ENCODE measurements at places on chromosomes 1 and 21.

- DNase-seq, result no peak
Observed at GRCh38 chr1:172883387-172883791, 167.4 kb downstream of the TNFSF18 start.

DNA sequence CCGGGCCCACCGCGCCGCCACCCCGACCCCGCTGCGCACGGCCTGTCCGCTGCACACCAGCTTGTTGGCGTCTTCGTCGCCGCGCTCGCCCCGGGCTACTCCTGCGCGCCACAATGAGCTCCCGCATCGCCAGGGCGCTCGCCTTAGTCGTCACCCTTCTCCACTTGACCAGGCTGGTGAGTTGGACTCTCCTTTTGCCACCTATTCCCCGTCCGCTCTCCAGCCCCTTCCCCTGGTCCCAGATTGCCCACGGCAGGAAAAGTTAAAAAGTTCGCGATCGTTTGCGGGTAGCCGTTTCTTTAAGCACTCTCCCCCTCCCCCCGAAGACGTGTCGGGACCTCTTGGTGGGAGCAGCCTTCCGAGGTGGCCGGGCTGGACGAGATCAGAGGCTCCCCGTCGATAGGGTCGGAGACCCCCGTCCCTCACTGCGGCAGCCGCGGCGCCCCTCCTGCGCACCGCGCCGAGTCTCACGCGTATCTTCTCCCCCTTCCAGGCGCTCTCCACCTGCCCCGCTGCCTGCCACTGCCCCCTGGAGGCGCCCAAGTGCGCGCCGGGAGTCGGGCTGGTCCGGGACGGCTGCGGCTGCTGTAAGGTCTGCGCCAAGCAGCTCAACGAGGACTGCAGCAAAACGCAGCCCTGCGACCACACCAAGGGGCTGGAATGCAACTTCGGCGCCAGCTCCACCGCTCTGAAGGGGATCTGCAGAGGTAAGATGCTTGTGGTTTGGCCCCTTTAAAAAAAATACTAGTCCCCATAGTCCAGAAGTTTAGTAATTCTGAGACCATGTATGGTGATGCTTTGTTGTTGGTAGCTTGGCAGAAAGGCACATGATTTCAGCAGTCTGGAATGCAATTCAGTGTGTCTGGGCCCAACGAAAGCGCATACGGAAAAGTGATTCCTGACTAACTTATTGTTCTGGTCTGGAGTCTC lies 576 bp downstream of the CCN1 start:
- DNase-seq, result peak; percentile 17

GRCh38 chr1:29967261-29967660 lies 730.9 kb downstream of the PTPRU start:
- DNase-seq, result no peak

DNA sequence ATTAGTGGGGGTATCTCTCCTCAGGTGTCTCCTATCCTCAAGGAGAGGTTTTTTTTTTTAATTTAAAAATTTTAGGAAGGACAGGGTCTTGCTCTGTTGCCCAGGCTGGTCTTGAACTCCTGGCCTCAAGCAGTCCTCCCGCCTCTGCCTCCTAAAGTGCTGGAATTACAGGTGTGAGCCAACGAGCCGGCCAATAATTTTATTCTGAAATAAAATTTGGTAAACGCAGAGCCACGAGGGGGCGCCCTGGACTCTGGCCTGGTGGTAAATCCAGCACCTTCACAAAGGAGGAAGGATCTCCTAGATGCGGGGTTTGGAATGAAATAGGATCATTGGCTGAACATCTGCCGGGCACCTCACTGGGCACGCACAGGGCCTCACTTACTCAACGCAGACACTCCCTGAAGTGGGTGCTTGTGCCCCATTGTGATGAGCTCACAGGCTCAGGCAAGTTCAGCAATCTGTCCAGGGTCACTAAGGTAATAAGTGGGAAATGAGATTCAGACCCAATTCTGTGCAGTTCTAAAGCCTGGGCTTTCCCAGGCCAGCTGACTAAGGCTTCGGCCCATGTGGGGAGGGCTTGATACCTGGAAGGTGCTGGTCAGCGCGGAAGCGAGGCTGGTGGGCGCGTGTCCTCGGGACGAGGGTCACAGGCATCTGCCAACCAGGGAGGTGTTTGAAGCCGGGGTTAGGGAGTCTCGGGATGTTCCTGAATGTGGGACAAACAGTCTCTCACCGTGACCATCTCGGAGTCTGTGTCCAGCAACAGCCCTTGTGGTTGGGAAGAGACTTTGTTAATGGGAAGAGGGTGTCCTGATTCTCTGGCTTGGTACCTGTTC lies 32.7 kb upstream of the ETV3 start:
- peak; percentile 20 for DNase-seq

DNA sequence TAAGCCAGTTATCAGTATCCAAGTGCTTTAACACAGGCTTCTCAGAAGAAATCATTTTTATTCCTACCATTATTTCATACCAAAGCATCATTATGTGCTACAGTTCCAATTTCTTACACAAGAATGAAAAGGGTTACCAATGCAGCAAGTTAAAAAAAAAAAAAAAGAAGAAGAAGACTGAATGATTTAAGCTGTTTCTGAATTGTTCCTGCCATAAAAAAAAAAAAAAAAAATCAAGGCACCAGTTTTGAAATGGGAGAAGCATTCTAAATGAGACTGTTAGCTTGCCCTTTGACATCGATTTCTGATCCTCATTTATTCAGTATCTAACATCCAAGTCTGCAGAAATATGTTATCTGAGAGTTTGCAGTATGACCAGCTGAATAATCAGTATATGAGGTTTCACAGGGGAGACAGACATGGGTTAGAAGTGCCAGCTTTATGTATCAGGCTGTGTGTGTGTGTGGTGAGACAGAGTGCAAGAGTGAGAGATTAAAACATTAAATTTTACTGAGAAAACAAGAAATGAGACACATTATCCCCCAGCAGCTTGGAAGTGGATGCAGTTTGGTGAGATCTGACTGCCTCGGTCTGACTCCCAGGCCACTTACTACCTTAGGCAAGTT lies 105.8 kb downstream of the COLGALT2 start:
- no peak for DNase-seq

- DNase-seq, result no peak
Observed at GRCh38 chr1:30381266-30381665, 342.1 kb downstream of the MATN1 start.

GRCh38 chr1:177848577-177848976 lies 121.3 kb downstream of the SEC16B start:
- DNase-seq, result no peak

DNA sequence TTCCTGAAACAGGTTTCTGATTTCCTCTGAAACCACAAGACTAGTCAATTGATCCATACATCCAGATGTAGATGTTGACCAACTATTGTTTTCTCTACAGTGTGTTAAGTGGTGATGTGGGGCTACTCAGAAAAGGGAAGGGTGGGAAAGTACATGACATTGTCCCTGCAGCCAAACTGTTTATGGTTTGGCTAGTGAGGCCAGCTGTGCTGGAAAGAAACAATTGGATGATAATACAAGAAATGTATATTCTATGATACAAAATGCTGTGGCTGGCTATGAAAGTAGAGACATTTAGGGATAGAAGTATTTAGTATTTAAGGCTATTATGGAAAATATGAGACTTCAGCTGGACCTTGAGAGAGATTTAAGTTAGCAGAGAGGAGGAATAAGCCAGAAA lies 244.5 kb downstream of the ADGRL2 start:
- no peak for DNase-seq

DNA sequence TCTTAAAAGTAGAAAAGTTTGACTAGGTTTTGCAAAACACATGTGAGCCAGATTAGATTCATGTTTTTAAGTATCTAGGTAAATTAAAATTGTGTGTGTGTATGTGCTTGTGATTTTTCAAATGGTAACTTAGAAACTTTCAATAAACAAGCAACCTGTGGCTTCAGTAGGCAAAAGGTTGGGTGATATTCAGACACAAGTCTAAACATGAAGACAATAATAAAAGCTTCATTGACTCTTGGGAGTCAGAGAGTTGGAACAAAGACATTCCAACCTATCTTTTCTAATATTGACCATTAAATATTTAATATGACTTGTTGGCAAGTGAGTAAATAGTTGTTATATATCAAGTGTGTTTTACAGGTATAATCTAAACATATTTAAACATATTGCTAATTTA lies 1049.6 kb upstream of the ADGRL4 start:
- no peak for DNase-seq

- no peak for DNase-seq
Observed at GRCh38 chr1:211610779-211611556, 32.0 kb upstream of the SLC30A1 start.

DNA sequence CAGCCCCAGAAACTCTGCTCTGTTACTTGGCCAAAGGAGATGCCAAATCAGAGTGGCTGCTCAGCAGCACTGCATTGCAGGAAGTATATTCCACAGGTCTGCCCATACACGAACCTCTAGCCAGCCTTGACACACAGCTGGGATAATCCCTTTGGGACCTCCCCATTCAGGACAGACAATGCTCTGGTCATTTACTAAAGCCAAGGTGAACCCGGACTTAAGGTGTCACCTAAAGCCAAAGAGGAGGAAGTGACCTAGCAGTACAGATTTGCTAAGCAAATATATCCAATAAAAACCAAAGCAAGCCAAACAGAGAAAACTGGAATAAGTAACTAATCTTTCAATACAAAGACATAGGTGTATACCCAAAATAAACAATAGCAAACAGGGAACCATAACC lies 27.7 kb downstream of the COPA start:
- DNase-seq, result no peak

GRCh38 chr1:241899210-241899609 lies 51.2 kb downstream of the EXO1 start:
- DNase-seq, result no peak

- no peak for DNase-seq
Observed at GRCh38 chr1:65527190-65527589, 106.7 kb downstream of the LEPR start.

GRCh38 chr1:53077599-53077965 lies 15.6 kb downstream of the PODN start:
- no peak for DNase-seq

DNA sequence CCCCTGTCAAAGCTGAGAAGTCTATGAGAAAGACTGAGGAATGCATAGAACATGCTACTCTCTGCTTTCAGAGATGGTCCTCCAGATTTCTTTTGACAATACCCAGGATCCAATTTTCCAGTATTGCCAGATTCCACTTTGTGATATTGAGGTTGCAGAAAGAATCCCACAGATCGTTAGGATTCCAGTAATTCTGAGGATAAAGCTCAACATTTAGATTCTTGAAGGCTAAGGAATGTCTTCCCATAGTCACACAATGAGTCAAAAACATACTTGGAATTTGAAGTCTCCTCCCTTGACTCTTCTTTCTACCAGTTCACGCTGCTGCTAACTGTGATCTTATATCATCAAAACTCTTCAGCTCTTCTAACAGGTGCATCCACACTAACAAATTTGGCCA lies 57.1 kb downstream of the TNFSF18 start:
- no peak for DNase-seq

DNA sequence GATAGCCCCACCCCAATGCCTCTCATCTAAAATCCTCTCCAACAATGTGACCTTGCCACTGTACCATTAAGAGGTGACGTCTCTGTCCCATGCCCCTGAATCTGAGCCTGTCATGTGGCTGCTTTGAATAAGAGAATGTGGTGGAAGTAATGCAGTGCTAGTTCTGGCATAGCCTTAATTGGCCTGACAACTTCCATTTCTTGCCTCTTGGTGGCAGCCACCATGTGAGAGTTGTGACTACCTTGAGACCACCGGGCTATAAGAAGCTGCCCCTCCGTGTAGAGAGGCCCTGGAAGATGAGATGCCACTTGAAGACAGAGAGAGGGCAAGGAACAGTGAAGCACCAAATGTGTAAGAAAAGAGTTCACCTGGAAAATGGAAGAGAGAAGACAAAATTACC lies 95.4 kb downstream of the POFUT2 start:
- DNase-seq, result no peak

- DNase-seq, result no peak
Observed at GRCh38 chr1:71572038-71572437, 491.2 kb upstream of the ZRANB2 start.

GRCh38 chr1:184701816-184702215 lies 52.8 kb downstream of the EDEM3 start:
- DNase-seq, result no peak

- no peak for DNase-seq
Observed at GRCh38 chr1:62397301-62397700, 39.5 kb upstream of the USP1 start.

DNA sequence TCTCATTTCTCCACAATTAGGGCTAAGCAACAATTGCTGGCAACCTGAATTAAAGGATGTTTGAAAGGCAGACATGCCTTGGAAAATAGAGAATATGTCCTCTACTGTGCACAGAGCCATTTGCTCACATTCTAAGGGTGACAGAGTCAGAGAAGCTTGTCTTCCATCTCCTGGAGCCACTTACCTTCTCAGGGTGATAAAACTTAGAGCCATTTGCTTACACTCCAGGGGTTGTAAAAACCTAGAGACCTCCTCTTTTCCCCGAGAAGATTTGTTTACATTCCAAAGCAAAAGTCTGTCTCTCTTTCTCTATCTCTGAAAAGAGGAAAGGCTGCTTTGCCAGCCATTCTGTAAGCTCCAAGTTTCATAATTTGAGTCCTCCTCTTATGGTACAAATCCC lies 61.3 kb downstream of the LBR start:
- no peak for DNase-seq
